Peyer's patch (tissue), 4 donors: ENCODE measurements at places on chromosomes 6 and 20.

DNA sequence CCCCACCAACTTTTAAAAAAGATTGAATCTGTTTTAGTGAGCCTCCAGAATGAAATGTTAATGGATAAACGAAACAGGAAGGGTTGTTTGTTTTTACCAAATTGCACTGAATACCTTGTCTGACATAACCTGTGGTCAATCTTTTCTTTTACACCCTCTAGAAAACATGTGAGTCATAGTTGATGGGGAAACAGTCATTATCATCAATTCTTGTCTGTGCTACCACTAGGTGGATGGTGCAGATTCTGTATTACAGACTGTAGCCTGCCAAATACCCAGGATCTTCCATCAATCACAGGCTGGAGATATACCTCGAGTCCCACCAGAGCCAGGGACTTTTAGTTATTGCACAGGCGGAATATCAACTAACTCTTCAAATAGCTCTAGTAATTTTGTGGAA is 29.5 kb upstream of the PKIB start:
- no peak for DNase-seq
- no peaks in the 10 kb centered on the region for H3K27me3 ChIP-seq
- no peak overlapping the region for H3K4me3 ChIP-seq
- H3K27ac ChIP-seq, result no peak overlapping the region
- H3K36me3 ChIP-seq, result no peaks in the 10 kb centered on the region

- H3K4me3 ChIP-seq, result no peak overlapping the region
- H3K27ac ChIP-seq, result no peak overlapping the region
- H3K4me1 ChIP-seq, result no peaks in the 10 kb centered on the region
- no peaks in the 10 kb centered on the region for H3K36me3 ChIP-seq
- no peak for DNase-seq
Observed at GRCh38 chr6:140979642-140980091, 1153.1 kb upstream of the GJE1 start.

- no peaks in the 10 kb centered on the region for H3K27me3 ChIP-seq
- H3K4me1 ChIP-seq, result no peaks in the 10 kb centered on the region
- no peak overlapping the region for H3K27ac ChIP-seq
- no peaks in the 10 kb centered on the region for H3K36me3 ChIP-seq
Observed at GRCh38 chr20:38941726-38942389, 15.6 kb downstream of the FAM83D start.

DNA sequence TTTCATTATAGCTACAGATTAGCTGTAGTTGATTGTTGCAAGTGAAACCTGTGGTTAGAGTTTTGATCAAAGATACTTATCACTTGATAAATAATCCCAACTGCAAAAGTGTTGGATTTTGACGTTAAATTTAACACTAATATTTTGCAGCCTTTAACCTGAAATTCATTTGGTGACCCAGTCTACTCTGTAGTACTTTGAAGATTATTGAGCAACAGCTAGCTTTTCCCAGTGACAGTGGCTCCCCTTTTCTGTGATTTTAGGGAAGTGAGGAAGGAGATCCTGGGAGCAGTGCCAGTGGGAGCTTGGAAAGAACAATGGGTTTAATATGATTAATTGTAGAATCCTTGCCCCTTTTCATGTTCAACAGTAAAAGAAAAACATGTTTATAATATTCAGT is 76.9 kb downstream of the NCOA3 start:
- no peaks in the 10 kb centered on the region for H3K27me3 ChIP-seq
- no peak overlapping the region for H3K4me3 ChIP-seq
- H3K36me3 ChIP-seq, result no peaks in the 10 kb centered on the region
- peak overlapping the region; percentile 6 for H3K27ac ChIP-seq
- no peak for DNase-seq
- peaks cover 2% of the 10 kb centered on the region for H3K4me1 ChIP-seq

GRCh38 chr20:24305371-24305770 is 164.1 kb upstream of the SYNDIG1 start:
- DNase-seq, result no peak
- H3K4me3 ChIP-seq, result no peak overlapping the region
- no peaks in the 10 kb centered on the region for H3K36me3 ChIP-seq
- no peak overlapping the region for H3K27ac ChIP-seq

DNA sequence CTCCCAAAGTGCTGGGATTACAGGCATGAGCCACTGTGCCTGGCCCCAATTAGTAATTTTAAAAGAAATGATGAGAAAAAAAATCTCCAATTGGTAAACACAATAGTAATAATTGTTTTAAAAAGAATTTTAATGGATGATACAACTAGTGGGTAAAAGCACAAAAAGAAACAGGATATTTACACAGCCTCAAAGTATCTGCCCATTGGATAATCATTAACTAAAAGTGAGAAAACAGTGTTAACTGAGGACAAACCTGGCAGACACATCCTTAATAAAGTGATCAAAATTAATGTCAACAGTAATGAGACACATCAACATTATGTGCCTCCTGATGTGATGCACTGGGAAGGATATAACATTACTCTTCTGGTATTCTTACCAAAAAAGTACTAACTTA is 24.5 kb downstream of the DTNBP1 start:
- no peak overlapping the region for H3K4me3 ChIP-seq
- H3K27ac ChIP-seq, result no peak overlapping the region
- H3K4me1 ChIP-seq, result no peaks in the 10 kb centered on the region
- no peak for DNase-seq
- H3K27me3 ChIP-seq, result no peaks in the 10 kb centered on the region

- no peaks in the 10 kb centered on the region for H3K36me3 ChIP-seq
- peaks cover 3% of the 10 kb centered on the region for H3K4me1 ChIP-seq
Observed at GRCh38 chr20:2751347-2751877, 49.0 kb downstream of the CPXM1 start.

- H3K4me1 ChIP-seq, result no peaks in the 10 kb centered on the region
- H3K4me3 ChIP-seq, result no peak overlapping the region
- H3K27ac ChIP-seq, result no peak overlapping the region
- no peaks in the 10 kb centered on the region for H3K36me3 ChIP-seq
Observed at GRCh38 chr20:63243604-63244247, 8.0 kb downstream of the BIRC7 start.

- no peak for DNase-seq
- peak overlapping the region; percentile 92 for H3K27ac ChIP-seq
- no peaks in the 10 kb centered on the region for H3K27me3 ChIP-seq
- H3K4me1 ChIP-seq, result peaks cover 7% of the 10 kb centered on the region
- peak overlapping the region; percentile 81 for H3K4me3 ChIP-seq
Observed at GRCh38 chr6:116254297-116255056, 602 bp upstream of the TSPYL4 start.

DNA sequence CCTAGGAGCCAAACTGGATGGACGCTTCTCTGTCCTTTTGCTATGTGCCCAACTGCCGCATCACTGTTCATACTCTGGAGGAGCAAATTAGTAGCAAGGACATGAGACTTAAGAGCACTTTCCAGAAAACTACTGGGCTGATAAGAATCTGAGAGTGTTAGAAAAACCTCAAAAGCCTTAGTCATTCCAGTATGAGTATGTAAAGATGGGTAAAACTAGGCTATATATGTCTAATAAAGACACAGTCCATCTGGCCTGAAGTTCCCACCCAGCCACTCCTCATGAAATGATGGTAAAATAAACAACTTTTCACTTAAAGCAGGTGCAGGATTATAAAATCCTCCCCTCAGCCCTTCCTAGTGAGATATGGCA is 30.6 kb downstream of the SHLD1 start:
- H3K36me3 ChIP-seq, result no peaks in the 10 kb centered on the region
- no peak overlapping the region for H3K4me3 ChIP-seq
